ENCODE measurements at places on chromosomes 2 and 18.

DNA sequence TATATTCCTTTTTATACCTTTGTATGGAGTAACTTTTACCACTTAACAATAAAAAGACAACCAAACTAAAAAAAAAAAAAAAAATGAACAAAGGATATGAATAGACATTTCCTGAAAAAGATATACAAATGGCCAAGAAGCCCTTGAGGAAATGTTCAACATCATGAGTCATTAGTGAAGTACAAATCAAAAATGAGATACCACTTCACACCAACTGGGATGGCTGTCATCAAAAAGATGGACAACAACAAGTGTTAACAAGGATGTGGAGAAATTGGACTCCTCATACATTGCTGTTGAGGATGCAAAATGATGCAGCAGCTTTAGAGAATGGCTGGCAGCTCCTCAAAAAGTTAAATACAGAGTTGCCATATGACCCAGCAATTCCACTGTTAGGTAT is 22.6 kb upstream of the SCYGR2 start:
- no peak for DNase-seq

- DNase-seq: no peak
Measured at GRCh38 chr2:157256626-157257025, 879 bp upstream of the GALNT5 start.

- DNase-seq: no peak
Measured at GRCh38 chr2:142724186-142724585, 153.3 kb upstream of the KYNU start.

- no peak for DNase-seq
Measured at GRCh38 chr18:48321121-48321520, 88.1 kb downstream of the ZBTB7C start.

GRCh38 chr2:14544247-14544646 is 88.3 kb upstream of the LRATD1 start:
- no peak for DNase-seq
